ENCODE measurements at places on chromosomes 6 and 20. TPM values are rescaled to one million over a fixed set of nuclear protein-coding genes. Genes with fewer than 3 reads are reported as not detected.
A peak's percentile ranks its signal among the peaks of the same experiment; 100 is the strongest.

The C6orf58 gene
- total RNA-seq, result not detected

The PLCB1 gene
- total RNA-seq, result 14.8 TPM

The FAM209B gene
- not detected for total RNA-seq

The BPIFA1 gene
- not detected for total RNA-seq

The LINC00237 gene
- not detected for total RNA-seq

The COX4I2 gene
- not detected for total RNA-seq

The DDX43 gene
- 1.2 TPM for total RNA-seq

DNA sequence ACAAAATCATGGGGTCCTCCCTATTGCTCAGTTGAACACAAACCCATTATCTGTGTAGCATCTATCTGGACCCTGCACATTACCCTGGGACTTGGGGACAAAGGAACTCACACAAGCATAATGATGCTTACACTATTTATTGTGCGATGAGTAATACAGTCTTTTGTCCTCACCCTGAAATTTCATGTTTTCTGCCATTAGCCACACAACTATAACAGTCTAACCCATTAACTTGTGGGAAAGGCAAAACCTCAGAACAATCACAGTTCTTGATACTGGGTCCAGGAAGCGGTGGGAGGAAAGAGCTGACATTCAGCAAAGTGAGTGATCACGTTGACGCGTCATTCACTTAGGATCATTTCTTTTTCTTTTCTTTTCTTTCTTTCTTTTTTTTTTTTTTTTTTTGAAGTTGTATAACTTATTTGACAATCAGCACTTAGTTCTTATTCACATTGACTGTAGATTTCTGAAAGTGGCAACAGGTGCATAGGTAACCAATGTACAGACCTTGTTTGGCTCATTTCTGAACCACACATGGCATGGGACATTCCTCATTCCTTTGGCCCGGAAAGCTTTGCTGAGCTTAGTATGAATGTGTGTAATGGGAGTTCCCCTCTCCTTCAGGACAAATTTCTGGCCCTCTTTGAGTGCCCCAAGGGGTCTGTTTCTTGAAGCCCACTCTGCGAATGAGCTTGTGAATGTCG, 94.8 kb upstream of the CNKSR3 start:
- no peaks in the 10 kb centered on the region for H3K27me3 ChIP-seq
- H3K4me3 ChIP-seq, result no peak overlapping the region
- DNase-seq, result no peak
- H3K27ac ChIP-seq, result no peak overlapping the region
- no peaks in the 10 kb centered on the region for H3K36me3 ChIP-seq

DNA sequence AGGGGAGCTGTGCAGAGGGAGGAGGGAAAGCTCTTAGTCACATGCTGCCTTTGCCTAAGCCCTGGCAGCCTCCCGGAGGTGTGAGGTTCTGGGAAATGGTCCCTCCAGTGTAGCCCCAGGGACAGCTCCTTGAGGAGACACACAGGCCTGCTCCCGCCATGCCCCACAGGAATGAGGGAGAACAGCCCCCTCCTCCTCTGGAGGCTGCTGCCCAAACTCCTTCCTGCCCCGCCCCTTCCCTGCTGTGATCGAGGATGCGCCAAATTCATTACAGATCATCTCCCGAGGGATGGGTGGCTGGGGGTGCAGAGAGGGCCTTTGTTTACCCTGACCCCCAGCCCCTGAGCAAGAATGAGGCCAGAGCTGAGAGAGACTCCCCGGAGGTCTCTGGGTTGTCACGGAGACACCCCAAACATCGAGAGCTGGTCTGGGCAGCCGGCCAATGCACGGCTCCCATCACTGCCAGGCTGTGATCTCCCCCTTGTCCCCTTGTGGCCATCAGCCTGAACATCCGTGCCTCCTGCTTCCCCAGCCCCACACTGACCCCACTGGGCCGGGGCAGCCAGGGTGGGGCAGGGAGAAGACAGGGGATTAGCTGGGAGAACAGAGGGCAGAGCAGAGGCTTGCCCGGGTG, 8.4 kb downstream of the CYP21A2 start:
- peak overlapping the region; percentile 55 for H3K27ac ChIP-seq
- DNase-seq, result peak; percentile 70
- peaks cover 26% of the 10 kb centered on the region for H3K4me1 ChIP-seq
- H3K27me3 ChIP-seq, result no peaks in the 10 kb centered on the region
- H3K4me3 ChIP-seq, result no peak overlapping the region

DNA sequence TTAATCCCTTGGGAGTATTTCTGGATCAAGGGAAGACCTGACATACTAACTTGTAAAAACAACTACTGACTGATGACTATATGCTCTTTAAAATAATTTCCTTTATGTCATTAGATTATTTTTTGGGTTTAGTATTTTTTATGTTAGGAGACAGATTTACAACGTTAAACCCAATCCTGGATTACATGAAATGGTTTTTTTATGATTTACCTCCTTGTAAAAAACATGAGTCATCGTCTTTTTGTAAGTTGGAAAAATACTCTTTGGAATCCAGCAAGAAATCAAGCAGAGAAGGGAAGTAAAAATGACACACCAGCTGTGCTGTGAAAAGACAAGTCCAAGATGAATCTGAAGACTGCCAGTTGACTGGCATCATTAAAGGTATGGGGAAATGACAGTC, 6.7 kb downstream of the STK4 start:
- no peaks in the 10 kb centered on the region for H3K27me3 ChIP-seq
- no peak overlapping the region for H3K27ac ChIP-seq
- DNase-seq, result no peak
- peaks cover 66% of the 10 kb centered on the region for H3K4me1 ChIP-seq

DNA sequence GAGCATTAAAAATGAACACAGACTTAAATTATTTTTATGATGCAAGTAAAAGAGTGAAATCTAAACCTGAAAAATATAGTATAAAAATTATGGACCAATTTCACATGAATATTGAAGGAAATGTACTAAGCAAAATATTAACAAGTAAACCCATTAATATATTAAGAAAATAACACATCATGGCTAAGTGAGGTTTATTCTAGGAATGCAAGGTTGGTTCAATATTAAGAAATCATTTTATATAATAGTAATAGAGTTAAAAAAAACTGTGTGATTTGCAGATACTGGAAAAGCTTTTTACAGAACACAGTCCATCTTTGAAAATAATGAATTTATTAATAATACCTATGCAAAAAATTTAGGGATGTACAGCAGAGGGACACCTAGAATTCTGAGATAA, 20.9 kb downstream of the ZSCAN12 start:
- no peak overlapping the region for H3K4me3 ChIP-seq
- peaks cover 9% of the 10 kb centered on the region for H3K4me1 ChIP-seq
- no peaks in the 10 kb centered on the region for H3K36me3 ChIP-seq

DNA sequence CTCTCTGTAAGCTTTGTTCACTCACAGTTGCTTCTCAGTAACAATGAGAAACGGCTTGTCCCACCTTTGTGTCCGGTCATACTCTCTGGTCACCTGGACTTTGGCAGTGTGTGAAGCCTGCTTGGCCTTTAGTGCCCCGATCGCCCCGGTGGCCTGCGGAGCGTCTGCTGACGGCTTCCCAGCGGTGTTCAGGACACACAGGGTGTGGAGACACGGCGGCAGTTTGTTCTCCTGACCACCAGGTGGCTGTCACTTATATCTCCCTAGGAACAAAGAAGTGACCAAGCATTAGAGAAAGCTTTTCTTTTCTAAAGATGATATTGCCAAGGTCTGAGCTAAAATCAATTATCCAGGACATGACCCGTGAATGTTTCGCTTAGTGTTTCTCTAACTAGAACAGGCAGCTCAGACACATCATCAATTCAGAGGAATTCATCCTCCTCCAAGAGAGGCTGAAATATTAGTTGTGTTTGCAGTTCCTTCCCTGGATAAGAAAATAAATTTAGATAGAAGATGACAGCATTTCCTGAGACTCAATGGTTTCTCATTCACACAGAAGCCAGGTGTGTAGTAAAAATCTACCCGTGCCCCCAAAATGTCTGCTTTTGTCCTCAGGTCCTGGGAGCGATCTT, 167.4 kb upstream of the THBS2 start:
- DNase-seq, result no peak
- no peaks in the 10 kb centered on the region for H3K4me1 ChIP-seq
- no peak overlapping the region for H3K4me3 ChIP-seq

- H3K4me1 ChIP-seq, result no peaks in the 10 kb centered on the region
- DNase-seq, result no peak
- H3K27me3 ChIP-seq, result no peaks in the 10 kb centered on the region
- H3K27ac ChIP-seq, result no peak overlapping the region
- no peak overlapping the region for H3K4me3 ChIP-seq
These were observed 838.4 kb downstream of the TFAP2A start for GRCh38 chr6:9576521-9576920.

- no peak overlapping the region for H3K4me3 ChIP-seq
- no peaks in the 10 kb centered on the region for H3K27me3 ChIP-seq
- peak overlapping the region; percentile 24 for H3K27ac ChIP-seq
- DNase-seq, result no peak
These were observed 28.7 kb downstream of the FKBP1A start for GRCh38 chr20:1364106-1364505.

DNA sequence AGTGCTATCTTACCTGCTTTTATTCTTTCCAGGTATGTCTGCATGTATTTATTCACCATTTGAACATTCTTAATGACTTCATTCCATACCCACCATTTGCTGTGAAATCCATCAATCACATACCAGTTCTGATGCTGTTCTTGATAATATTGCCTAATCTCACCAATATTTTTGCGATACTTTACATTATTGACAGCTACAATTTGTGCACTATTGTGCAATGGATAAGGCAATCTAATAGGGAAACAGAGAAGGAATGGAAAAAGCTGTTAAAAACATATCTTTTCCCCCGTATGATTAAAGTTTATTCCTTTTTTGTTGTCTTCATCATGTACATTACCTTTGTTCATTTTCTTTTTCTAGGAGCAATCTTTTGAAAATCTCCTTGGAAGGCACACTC, 23.3 kb upstream of the ZBTB24 start:
- H3K4me1 ChIP-seq, result no peaks in the 10 kb centered on the region
- H3K27ac ChIP-seq, result no peak overlapping the region
- H3K36me3 ChIP-seq, result no peaks in the 10 kb centered on the region
- H3K4me3 ChIP-seq, result no peak overlapping the region
- DNase-seq, result no peak

GRCh38 chr20:5848711-5849505, 98.7 kb downstream of the SHLD1 start:
- DNase-seq, result no peak
- no peak overlapping the region for H3K27ac ChIP-seq
- no peaks in the 10 kb centered on the region for H3K36me3 ChIP-seq
- H3K27me3 ChIP-seq, result no peaks in the 10 kb centered on the region

GRCh38 chr6:127103482-127103881, 15.0 kb upstream of the RSPO3 start:
- H3K27me3 ChIP-seq, result no peaks in the 10 kb centered on the region
- no peak overlapping the region for H3K4me3 ChIP-seq
- no peaks in the 10 kb centered on the region for H3K36me3 ChIP-seq
- H3K27ac ChIP-seq, result no peak overlapping the region
- no peaks in the 10 kb centered on the region for H3K4me1 ChIP-seq

DNA sequence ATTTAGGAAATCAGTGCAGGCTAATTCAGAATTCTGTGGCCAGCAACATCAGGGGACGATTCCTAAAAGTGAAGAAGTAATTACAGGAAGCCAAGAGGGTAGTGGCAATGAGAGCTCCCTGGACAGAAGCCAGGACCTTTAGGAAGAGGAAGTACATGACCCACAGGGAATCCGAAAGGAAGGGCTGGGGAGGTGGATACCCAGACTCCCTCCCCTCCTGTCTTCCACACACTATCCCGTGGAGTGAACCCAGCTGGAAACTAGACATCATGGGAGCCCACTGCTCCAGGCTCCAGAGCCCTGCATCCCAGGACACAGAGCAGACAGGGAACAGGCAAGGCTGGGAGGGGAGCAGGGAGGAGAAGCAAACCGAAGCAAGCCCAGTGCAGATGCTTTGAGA, 83.0 kb downstream of the SNX5 start:
- peak; percentile 47 for DNase-seq
- H3K27ac ChIP-seq, result no peak overlapping the region
- H3K36me3 ChIP-seq, result no peaks in the 10 kb centered on the region
- H3K4me3 ChIP-seq, result no peak overlapping the region
- peaks cover 24% of the 10 kb centered on the region for H3K4me1 ChIP-seq

GRCh38 chr6:100701728-100702127, 179.4 kb downstream of the ASCC3 start:
- DNase-seq, result no peak
- no peak overlapping the region for H3K27ac ChIP-seq
- no peaks in the 10 kb centered on the region for H3K27me3 ChIP-seq
- no peaks in the 10 kb centered on the region for H3K4me1 ChIP-seq
- no peak overlapping the region for H3K4me3 ChIP-seq
- peaks cover 40% of the 10 kb centered on the region for H3K36me3 ChIP-seq

DNA sequence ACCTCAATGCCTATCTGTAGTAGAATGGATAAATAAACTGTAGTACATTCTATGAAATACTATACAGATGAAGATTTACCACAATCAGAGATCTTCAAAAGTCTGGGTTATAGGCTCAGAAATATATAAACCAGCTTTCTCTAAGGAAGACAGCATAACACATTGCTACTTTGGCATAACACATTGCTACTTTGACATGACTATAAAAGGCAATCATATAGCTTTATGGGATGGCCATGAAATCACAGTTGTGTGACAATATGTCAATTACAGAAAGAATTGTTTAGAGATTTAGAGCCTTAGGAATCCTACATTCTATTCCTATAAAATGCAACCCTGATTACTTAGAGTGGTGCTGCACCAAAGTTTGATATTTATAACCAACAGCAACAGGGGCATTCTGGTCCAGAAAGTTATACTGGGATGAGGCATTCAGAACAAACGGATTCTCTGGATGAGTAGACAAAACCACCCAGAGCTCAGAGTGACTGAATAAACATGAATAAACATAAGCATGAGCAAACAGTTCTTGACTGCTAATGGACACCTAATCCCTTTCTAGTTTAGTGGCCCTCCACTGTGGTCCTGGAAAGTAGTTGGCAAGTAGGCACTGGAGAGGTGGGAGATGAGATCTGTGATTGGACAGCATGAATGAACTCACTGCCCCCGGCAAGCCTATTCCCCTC, 12.0 kb downstream of the TTI1 start:
- no peak overlapping the region for H3K27ac ChIP-seq
- DNase-seq, result no peak
- H3K4me3 ChIP-seq, result no peak overlapping the region
- H3K36me3 ChIP-seq, result peaks cover 25% of the 10 kb centered on the region
- no peaks in the 10 kb centered on the region for H3K27me3 ChIP-seq

DNA sequence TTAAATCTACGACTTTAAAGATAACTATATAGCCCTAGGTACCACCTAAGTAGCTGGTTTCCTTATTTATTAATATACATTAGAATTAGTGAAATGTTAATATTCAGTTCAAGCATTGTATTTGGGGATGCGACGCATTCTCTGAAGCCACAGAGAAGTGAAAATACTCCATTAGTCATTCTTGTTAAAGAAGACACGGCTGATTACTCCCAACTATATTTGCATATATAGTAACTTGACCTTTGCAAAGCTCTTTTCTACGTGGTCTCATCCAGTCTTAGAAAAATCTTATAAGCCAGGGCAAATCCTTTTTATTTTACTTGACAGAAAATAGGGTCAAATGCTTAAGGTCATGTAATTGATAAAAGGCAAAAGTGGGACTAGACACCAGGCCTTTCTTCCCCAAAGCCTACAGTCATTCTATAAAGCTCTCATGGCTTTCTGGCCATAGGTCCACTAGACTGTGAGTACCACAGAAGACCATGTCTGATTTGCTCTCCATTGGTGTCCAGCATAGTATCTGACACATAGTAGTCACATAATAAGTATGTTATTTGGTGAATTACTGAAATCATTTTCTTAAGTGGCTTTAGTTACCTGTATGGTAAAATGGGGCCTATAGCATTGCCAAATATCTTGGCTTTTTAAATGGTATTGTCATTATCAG, 11.3 kb downstream of the ZHX3 start:
- H3K36me3 ChIP-seq, result no peaks in the 10 kb centered on the region
- no peaks in the 10 kb centered on the region for H3K27me3 ChIP-seq
- no peaks in the 10 kb centered on the region for H3K4me1 ChIP-seq
- H3K27ac ChIP-seq, result no peak overlapping the region
- no peak overlapping the region for H3K4me3 ChIP-seq
- DNase-seq, result no peak
